CD4-positive, alpha-beta T cell treated with Interleukin-2 at 100 ng/mL for 4 hours (primary cell): ENCODE measurements at places on chromosomes 5 and 9.

- DNase-seq = no peak
Observed at GRCh38 chr5:39469176-39469575, 44.4 kb upstream of the DAB2 start.

DNA sequence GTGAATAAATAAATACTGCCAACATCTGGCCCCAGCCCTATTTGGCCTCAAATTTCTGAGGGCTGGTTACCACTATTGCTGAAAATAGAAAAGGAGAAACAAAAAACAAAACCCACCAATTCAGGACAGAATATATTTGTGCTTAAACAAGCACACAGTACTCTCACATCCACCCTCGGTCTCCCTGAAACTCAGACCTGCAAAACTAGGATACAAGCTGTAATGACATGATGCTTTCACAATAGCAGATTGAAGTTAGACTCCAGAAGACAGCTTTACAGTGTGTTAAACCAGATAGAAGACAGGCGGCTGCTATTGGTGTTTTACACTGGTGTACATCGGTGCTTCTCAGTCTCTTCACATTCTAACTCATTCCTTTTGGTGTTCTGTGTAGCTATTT, 214.9 kb upstream of the DMRT1 start:
- no peak for DNase-seq

- no peak for DNase-seq
Observed at GRCh38 chr9:92545002-92545510, 9.3 kb upstream of the ECM2 start.

DNA sequence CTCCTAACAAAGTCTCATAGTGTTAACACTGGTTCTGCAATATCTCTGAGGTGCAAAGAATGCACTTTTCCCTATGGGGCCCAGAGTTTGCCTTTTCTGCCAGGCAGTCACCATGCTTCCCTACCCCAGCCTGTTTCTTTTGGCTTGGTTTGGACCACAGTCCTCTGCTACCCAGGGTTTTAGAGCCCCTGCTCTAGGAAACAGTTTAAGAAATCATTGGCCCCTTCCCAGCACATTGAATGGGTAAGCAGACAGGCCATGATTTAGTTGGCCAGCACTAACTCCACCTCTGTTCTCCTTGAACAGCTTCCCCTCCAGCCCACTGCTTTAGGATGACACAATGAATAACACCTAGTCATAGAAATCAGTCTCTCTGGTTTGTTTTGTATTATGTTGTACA, 73.2 kb downstream of the UBAP1 start:
- no peak for DNase-seq
